ENCODE measurements at places on chromosomes 4 and X.

- DNase-seq, result peak; percentile 22
Observed at GRCh38 chr4:158782551-158783360, 13.9 kb downstream of the FNIP2 start.

GRCh38 chrX:137573324-137574101, 7.6 kb downstream of the ZIC3 start:
- DNase-seq, result no peak

GRCh38 chr4:189513421-189513820, 427.3 kb upstream of the FRG1 start:
- no peak for DNase-seq

DNA sequence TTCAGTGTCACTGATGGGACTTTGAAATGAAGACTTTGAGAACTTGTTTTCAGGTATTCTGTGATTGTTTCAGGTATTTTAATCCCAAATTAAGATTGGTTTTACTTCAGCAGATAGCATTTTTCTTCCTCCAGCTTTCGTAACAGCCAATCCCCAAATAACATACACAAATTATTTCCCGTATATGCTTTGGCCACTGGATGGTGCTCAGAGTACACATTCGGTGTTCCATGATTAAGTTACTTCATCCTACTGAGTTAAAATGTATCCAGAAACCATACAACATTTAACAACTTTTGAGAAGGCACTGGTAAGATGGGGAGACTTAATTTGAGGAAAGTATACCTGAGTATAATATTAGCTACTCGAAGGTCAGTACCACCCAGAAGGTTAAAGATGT, 233.4 kb upstream of the FAM47A start:
- peak; percentile 35 for DNase-seq

DNA sequence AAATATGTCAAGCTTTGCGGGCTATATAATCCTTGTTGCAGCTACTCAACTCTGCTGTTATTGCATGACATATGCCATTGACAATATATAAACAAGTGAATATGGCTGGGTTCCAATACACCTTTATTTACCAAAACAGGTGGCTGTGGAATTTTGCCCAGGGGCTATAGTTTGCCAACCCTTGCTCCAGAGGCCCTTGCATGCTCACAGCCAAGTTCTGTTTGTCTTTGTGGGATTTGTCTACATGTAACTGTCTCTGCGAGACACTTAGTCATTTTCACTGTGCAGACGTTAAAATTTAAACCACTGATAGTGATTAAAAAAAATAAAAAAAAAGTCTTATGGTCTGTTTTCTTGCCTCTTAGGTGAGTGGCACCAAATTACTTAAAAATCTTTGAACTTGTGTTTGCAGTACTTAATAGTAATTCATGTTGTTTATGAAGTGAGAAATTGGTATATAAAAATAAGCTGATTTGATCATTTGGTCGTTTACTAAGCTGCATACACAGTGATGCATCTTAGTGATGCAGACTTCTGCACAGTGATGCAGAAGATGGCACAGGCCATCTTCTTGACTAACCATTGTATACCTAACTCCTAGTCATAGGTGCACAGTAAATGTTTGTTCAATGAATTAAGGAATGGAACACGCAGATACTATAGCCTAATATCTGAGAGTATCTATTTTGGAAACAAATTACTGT, 170.9 kb downstream of the FRMPD4 start:
- DNase-seq, result no peak

DNA sequence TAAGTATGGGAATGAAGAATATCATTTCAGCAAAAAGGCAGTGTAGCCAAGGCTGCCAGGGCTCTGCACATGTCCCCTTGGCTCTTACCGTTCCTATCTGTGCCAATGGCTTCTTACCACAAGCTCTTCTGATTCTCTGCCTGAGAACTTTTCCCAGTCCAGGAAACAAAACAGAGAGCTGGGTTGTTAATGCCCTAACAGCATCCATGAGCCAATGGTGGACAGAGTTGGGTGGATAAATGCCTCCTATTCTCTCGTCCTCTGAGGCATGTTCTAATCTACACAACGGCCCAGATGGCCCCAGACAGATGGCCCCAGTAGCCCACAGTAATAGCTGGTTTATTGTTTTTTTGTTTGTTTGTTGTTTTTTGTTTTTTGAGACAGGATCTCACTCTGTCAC, 28.0 kb downstream of the SCD5 start:
- no peak for DNase-seq

Measured in NCI-H526 (cell line).